ENCODE measurements at places on chromosomes 2 and 18.

DNA sequence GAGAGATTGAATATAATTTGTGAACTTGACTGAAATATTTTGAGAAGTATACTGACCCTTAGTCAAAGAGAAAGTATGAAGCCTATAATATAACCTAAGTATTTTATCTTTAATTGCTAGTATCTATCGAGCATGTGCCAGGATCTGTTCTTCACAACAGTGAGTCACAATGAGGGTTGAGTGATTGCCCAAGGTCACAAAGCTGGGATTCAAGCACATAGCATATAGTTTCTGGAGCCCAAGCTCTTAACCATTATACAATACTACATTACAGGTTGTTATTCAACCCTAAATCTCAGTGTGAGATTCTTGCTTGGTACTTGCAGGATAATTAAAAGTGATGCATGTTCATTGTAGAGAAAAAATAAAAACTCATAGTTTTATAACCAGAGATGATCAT lies 97.2 kb downstream of the RAB3GAP1 start:
- no peak for DNase-seq

DNA sequence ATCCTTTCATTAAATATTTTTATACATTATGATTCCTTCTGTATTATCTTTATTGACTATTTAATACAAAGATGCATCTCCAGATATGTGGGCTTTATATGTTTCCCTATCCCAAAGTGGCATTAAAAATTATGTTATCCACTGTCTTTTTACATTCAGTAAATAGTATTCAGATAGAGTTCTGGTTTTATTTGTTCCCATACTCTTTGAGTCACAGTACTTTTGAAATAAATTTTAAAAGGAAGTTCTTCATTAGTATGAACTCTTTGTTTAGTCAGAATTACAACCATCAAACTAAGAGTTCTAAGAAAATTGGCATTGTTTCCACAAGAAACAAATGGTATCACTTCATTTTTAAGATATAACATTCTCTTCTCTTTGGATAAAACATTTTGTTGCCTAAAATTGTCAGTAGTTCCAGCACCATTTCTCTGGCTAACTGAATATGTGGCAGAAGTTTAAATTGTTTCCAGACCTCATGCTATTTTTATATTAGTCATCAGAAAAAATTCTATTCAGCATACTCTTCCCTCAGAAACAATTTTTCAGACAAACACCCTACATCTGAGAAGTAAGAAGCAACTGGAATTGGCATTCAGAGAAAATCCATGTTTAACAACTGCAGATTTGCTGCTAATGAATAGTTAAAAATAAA lies 88.5 kb upstream of the COL5A2 start:
- no peak for DNase-seq

DNA sequence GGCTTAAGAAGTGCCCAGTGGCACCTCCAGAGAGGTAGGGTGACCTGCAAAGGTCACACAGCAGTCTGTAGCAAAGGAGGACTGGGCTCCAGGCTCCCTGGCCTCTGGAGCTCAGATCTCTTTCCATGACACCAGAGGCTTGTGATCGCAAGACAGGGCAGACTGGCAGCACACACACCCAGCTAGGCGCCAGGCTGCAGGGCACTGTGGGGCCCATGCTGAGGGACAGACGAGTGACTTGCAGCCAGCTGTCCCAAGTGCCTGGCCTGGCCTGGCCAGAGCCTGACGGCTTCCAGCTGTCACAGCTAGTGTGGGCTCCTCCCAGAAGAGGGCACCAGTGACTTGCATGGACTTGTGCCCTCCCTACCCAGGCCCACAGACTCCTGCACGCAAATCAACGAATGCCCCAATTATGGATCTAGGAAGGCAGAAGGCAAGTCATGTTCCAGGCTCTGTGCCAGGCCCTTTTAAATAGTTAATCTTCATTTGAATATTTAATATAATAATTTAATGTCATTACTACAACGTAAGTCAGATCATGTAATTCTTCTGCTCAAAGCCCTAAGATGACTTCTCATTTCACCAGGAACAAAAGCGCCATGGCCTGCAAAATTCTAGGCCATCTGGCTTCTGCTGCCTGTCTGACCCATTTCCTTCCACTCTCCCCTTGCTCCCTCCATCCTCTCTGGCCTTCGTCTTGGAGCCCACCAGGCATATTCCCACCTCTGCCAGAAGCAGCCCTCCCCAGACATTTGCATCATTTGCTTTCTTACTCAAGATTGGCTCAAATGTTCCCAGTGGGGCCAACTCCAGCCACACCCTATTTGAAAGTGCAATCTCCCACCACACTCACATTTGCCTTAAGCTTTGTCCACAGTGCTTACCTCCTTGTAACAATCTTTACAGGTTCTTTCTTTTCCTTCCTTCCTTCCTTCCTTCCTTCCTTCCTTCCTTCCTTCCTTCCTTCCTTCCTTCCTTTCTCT lies 3.7 kb upstream of the SPEG start:
- no peak for DNase-seq

DNA sequence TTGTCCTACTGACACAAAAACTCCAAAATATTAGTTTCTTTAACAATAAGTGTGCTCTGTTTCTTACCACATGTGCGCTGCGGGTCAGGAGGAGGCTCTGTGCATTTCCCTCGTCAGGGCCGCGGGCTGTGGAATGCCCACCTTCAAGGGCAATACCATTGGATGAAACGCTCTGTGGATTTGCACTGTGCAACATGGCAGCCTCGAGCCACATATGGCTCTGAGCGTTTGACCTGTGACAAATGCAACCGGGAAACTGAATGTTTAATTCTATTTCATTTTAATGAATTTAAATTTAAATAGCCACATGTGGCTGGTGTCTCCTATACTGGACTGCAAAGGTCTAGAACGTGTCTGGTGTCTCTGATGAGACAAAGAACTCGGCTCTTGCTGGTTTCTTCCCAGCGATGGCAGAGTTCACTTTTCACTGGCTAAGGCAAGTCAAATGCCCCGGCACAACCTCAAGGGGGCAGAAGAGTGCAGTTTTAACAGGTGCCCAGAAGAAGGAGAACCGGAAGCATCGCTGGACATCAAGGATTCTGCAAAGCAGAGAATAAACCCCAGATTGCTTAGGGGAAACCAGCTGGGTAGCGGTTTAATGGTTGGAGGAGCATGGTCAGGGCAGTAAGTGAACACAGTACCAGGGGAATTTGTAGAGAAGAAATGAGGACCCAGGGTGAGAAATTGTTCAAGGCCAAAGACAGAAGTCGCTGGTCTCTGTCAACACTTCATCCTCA lies 37.0 kb upstream of the TMEM18 start:
- no peak for DNase-seq

- no peak for DNase-seq
These were observed 28.1 kb upstream of the THOC1 start for GRCh38 chr18:295756-296490.

GRCh38 chr2:240595381-240596079 lies 9.0 kb downstream of the CAPN10 start:
- DNase-seq: no peak

- no peak for DNase-seq
These were observed 148.1 kb downstream of the TMEM163 start for GRCh38 chr2:134570676-134571075.

DNA sequence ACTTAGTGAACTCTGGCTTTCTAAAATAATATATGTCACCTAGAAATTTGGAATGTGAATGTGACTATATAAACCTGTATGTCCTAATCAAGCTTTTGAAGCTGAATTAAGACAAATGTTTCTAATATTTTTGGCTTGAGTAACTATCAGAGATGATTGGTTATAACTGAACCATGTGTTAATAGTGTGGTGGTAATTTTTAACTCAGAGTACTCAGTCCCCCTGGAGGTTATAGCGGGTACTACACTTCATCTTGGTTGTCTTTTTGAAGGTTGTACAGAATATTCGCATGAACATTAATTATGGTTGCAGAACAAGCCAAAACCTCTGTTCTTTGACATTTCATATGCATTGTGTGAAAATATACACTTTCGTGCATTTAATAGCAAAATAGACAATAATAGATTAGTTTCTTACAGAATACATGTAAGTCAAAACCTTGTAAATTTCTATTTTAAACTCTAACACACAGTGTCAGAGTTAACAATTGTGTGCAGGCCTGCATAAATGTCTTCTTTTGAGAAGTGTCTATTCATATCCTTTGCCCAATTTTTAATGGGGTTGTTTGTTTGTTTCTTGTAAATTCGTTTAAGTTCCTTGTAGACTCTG lies 86.0 kb downstream of the OSBPL6 start:
- DNase-seq: no peak

- DNase-seq: no peak
These were observed 17.3 kb upstream of the GPR55 start for GRCh38 chr2:230942371-230942770.

DNA sequence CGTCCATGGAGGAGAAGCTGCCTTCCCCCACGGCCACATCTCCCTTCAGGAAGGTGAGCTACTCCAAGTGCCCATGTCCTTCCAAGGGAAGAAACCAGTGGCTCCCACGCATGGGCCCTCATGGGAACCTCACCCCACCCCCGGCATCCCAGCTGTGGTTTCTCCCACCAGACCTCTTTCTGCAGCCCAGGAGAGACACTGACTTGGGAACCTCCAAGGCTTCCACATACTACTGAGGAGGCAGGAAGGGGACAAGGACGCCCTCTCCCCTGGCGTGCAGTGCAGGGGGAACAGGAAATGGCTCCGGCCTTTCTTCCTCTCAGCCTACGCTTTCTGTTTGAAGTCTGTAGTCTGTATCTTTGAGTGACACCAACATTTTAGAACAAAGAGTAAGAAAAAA lies 104.5 kb upstream of the EPC2 start:
- DNase-seq: no peak

- DNase-seq: no peak
These were observed 74.2 kb downstream of the NFATC1 start for GRCh38 chr18:79469751-79470505.

DNA sequence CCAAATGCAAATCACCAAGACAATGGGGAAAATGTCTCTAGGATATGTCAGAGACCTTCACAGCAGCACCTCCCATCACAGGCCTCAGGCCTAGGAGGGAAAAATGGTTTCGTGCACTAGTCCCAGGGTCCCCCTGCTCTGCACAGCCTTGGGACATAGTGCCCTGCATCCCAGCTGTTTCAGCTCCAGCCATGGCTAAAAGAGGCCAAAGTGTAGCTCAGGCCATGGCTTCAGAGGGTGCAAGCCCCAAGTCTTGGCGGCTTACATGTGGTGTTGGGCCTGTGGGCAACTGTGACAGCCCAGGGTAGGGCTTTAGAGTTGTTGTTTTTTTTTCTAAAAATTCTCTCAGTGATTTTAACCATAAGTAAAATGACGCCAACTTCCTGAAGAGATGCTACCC lies 25.5 kb upstream of the SOCS6 start:
- DNase-seq: no peak

GRCh38 chr18:9951022-9951859 lies 37.4 kb downstream of the VAPA start:
- DNase-seq: no peak

- DNase-seq: no peak
These were observed 9.0 kb downstream of the SNORC start for GRCh38 chr2:232878855-232879617.

- no peak for DNase-seq
These were observed 254.9 kb upstream of the NCKAP5 start for GRCh38 chr2:133823226-133823550.

GRCh38 chr18:37598966-37599896 lies 33.6 kb upstream of the CELF4 start:
- no peak for DNase-seq

- DNase-seq: no peak
These were observed 57.7 kb upstream of the LRP1B start for GRCh38 chr2:142188562-142188961.

DNA sequence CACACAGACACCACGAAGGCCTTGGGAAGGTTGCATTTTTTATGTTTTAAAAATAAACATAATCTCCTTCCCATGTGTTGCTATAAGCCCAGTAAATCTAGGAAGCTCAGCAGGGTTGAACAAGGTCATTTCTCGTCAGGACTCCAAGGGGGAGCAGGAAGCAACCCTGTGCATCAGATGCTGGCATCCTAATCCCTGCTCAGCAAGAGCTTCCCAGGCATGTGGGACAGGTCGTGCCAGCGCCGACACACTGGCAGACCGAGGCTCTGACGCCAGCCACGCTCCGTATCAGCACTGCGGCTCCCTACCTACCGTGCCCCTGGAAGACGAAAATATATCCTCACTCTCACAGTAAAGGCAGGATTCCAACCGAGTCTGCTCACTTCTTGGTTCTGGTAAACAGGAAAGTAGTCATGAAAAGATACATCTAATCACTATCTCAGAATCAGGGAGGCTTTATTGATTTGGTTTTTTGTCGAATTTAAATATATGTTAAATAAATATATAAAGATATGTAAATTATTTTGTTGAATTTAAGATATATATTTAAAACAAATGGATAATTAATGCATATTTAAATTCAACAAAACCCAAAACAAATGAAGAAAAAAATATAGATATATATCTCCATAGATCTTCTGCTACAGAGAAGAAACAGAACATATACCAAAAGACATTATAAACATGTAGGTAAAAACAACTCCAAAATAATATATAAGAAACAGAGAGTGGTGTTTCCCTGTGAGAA lies 61.4 kb downstream of the TXNL1 start:
- DNase-seq: no peak

DNA sequence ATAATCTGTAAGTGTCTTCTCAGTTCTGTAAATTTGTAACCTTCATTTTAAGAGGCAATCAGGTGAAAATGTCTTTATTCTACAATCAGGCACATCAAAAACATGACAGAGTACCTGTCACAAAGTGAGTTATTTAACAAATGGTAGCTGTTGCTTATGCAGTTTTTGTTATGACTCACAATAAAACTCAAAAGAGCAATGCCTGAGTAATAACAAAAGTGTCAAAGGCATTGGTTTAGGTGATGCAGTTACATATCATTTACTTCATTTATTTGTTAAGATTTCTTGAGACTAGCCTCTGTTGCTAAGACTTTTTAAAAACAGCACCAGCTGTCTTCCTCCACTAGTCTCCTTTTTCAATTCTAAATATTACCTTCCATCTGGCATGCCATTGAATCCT lies 177.8 kb downstream of the KIAA1328 start:
- no peak for DNase-seq

DNA sequence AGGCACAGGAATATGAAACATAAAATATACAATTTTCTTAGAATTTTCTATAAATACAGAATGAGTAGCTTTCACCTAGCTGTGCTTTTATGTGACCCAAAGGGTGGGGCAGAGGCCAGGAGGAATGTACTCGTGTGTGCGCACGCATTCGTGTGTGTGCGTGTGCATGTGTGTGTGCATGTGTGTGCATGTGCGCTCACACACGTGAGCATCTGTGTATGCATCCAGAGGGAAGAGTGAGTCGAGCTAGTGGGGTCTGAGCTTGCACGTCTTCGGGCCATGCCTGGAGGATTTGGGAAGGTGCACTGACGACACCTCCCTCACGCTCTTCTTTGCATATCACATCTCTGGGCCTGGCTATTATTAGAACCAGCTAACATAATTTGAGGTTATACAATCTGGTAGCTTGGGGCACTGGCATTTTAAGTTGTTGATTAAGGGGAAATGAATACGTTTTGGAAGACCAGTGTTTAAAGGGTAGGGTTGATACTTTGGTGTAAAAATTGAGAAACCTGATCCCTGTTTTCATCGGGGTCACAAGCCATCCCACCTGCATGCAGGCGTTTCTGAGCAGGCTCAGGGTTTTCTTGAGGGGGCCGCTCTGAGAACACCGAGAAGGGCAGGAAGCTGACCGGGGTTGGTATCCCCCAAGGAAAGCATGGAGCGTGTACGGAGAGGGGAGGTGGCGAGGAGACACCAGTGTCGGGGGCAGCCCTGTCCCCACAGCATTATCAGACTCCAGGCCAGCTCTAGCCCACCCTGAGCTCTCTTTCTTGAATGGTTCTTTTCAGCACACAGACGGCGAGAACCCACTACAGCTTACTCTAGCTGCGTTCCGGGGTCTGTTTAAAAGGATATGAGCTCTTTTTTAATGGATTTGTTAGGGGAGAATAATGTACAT lies 85.3 kb downstream of the LRRFIP1 start:
- no peak for DNase-seq

GRCh38 chr2:59892398-59892797 lies 661.1 kb downstream of the BCL11A start:
- no peak for DNase-seq
